ENCODE measurements at places on chromosomes 3 and 15.

DNA sequence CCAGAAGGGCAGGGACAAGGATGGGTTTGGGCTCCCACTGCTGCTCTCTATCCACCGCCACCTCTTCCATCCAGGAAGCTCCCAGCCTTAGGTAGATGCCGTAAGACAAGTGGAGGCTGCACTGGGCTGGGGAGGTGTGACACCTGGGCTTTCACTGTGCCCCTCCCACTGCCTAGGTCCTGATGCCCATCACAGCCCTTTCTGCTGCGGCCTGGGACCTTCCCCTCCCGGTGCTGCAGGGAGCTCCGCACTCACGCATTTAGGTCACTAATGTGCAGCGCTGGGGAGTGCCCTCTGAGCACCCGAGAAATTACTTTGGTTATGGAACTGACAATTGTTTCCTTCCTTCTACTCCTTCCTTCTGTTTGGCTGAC, 850 bp downstream of the LTF start:
- DNase-seq: no peak

DNA sequence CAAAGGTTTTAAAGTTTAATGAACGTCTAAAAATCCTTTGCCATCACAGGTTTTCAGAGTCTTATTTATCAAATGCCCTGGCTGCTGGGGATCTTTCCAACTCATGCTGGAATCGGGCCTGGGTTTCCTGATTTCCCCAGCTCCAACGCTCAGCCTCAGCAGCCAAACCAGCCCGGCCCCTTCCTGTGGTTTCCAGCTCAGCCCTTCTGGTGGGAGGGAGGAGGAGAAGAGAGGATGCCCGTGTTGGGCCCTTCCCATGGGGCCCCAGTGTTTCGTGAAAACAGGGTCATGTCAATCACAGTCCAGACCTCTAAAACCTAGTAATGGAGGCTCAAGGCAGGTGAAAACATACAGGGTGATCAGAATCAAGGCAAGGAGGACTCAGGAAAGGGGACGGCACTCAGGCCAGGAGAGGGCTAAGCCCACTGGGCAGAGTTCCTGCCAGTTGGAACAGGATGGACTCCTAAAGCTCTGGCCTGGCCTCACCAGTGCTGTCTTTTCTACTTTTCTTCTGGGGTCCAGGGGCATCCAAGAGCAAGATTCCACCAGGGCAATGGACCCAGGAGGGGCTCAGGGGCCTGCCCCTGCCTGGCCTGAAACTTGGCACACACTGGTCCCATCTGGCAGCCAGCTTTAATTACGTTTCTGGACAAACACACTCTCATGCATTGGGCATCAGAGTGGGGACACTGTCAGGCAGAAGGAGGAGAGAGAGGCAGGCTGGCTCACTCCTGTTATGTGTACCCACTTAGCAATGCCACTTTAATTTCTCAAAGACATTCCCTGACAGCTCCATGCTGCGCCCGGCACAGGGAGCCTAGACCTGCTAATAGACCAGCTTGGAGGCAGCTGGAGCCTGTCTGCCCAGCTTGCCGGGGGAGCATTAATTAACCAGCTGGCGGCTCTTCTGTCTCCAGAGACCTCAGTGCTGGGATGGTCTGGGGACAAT, 194.6 kb downstream of the FAM43A start:
- peak; percentile 68 for DNase-seq

DNA sequence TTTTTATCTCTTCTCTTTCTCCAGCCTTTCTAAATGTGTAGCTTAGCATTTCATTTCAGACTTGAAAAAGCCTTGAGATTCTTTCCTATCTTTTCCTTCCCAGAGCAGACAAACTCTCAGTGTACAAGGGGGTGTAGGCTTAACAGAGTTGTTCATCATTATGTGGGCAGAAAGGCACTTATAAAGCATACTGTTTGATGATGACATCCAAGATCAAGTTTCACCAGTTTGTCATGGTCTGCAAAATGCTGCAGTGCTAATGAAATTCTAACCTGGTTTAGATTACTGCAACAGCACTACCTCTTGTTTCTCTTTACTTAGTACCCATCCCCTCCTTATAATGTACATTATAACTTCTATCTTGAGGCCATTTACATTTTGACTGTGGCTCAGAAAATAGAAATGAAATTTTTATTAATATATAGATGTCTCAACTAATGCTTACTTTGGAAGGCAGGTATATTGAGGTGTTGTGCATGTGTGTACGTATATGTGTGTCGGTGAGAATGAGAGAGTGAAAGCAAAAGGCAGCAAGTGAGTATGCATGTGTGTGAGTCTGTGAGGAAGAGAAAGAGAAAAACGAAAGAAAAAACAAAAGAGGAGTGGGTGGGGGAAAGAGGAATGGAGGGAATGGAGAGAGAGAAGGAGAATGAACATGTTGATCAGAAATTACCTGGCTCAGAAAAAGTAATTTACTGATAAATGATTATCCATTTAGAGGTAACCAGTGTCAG, 1043.6 kb downstream of the TUSC7 start:
- DNase-seq: no peak

- no peak for DNase-seq
Measured at GRCh38 chr3:69411346-69411745, 25.5 kb upstream of the FRMD4B start.

DNA sequence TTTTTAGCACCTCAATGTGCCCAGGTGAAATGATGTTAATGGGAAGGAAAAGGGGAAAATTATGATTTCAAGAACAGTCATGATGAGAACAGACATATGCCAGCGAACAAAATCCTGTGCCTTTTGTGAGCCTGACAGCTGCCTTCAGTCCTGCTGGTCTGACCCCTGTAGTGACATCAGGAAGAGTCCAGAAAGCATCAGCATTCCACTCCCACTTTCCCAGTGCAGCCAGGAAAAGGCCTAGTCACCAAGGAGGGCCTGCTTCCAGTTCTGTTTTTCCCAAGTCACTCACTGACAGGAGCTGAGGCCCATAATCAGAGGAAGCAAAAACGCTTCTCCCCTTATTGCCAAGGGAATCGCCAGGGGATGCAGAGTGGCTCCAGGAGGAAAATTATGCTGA, 218.4 kb downstream of the ABHD5 start:
- no peak for DNase-seq

DNA sequence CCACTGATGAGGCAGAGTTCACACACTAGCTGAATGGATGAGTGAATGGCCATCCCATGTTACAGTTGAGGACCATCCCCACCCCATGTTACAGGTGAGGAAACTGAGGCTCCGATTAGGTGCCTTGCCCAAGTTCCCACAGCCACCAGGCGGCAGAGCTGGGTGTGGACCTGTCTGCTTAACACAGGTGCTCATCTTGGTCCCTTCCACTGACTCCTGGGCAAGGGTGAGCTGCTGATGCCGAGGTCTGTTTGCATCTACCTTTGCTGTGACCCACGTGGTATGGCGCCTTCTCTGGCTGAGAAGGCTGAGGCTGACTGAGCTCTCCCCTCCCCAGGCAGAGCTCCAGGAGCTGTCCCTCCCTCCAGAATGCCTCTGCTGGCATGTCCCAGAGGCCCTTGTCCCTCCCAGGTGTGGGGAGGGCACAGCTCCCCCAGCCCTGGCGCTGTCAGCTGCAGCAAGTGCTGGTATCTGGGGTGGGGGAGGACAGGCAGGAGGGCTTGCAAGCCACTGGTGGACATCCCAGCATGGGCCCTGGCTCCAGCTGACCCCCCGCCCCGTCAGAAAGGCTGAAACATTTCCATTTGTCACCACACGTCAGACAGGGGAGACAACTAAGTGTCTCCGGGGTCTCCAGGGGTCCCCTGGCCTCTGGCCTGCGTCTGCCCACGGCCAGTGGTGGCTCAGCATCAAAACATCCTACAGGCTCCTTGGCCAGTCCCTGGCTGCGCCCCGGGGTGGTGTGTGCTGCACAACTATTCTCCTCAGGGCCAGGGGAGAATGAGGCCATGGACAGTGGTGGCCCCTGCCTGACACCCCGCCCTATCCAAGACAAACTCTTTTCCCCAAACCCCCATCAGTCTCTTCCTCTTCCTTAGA, 105.4 kb downstream of the ADCY5 start:
- no peak for DNase-seq

- no peak for DNase-seq
Measured at GRCh38 chr15:39999538-40000200, 39.3 kb downstream of the SRP14 start.
